RWPE1 (cell line): ENCODE measurements at places on chromosomes 12 and 14.

- DNase-seq = no peak
Measured at GRCh38 chr12:117684471-117684870, 284.3 kb downstream of the KSR2 start.

DNA sequence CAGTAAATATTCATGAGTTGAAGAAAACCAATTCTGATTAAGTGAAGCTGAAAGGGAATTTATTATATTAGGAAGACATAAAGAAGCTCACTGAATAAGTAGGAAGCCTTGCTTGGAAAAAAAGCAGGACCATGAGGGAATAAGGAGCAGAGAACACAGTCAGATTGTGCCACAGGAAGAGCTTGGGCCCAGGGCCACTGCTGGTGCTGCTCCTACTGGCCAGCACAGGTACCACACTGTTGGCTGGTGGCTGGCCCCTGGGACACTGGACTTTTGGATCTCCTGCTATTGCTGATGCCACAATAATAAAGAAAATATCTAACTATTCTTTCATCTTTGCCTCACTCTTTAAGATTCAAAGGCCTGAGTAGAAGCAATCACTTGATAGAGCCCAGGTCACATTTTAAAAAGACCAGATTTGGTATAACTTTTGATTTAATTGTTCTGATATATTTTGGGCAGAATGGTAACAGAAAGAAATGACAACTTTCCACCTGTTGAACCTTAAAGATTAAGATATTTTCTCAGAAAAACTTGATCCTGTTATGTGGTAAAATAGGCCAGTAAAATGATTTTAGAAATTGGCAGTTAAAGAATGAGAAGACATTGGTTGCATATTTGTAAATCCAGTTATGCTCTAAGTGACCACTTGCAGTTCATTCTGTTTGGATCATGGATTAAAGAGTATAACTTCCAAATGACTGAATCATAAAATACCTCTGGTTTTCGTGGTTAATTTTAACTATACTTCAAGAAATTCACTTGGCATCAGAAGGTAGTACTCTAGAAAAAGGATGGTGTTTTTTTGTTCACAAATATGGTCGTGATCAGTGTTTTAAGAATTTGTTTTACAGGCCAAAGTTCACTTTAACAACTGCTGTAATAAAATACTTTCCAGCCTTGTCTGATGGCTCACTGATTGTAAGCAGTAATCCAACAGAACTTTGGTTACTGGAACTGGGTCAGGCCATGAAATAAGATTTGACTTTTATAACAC lies 68.3 kb downstream of the DERA start:
- peak; percentile 21 for DNase-seq

- peak; percentile 94 for DNase-seq
Measured at GRCh38 chr12:108563136-108563803, 874 bp downstream of the ISCU start.

DNA sequence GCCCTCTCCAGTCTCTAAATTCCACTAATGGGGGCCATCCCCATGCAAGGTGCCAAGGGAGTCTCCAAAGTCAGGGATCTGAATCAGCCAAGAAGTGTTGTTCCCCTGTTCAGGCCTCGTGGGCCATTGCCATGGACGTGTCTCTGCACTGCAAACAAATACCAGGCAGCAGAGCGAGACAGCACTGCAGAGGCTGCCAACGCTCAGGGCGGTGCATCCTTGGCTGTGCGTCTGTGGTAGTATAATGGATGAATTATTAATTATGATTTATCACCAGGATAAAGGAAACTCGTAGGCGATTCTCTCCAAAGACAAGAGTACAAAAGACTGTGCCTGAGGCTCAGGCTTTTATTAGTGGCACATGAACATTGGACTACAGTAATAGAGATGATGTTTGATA lies 122.3 kb upstream of the NTF3 start:
- no peak for DNase-seq

DNA sequence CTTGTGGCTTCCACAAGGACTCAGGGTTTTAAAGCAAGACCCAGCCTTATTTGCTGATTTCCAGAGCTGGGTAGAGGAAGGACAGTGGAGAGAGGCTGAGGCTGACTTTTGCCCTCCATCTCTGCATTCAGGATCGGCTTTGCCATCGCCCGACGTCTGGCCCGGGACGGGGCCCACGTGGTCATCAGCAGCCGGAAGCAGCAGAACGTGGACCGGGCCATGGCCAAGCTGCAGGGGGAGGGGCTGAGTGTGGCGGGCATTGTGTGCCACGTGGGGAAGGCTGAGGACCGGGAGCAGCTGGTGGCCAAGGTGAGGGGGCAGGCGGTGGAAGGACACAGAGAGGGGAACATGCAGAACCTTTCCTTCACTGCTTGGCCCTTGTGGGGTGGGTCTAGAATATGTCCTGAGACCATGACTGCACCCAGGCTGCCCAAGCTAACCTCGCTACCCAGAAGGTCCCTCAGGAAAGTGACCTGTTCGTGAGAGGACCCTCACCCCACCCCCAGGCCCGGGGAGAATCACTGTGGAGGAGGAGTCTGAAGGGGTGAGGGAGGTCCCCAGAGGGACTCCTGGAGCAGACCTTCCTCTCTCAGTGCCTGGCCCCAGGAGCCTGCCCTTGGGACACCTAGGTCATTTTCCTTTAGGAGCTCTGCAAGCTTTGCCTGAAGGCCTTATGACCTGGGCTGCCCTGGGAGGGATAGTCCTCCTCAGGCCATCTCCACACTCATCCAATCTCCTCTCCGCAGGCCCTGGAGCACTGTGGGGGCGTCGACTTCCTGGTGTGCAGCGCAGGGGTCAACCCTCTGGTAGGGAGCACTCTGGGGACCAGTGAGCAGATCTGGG lies 3.1 kb downstream of the DHRS2 start:
- DNase-seq = no peak

GRCh38 chr12:56661979-56662638 lies 16.3 kb upstream of the ATP5F1B start:
- no peak for DNase-seq

DNA sequence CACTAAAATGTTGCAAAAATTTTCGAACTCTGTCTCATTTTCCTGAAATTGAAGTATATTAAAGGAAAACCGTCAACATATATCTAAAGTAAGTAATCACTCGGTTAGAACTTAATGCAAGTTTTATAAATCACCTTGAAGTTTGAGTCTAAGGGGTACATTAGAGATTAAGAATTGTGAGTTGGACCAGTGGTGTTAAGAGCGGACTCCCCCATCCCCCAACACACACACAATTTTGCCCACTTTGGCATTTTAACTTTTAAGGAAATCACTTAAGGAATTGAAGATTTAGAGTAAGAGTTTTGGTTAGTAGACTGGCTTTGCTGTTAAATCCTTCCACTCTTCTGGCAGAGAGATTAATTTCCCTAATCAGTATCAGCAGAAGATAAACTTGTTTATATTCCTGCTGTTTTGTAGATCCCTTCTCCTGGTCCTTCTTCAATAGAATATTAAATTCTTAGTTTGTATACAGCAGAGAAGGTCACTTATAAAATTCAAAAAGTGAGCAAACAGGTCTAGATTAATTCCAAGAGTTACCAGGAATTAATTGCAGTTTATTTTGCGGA lies 1.5 kb downstream of the HIF1A start:
- no peak for DNase-seq

DNA sequence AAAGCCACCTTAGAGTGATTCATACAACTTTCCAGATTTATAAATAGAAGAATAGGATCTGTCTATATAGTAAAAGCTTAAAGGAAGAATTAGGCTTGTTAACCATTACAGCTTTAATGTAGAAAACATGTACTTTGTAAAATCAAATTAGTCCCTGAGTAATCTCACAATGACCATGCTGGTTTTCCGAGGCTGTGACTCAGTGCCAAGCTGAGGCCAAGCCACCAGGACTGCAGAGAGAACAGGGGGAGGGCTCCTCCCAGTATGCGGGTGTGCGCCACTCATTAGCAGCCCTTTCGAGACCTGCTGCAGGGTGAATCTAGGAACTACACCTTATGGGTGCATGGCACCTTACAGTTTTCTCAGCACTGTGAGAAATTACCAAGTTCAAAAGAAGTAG lies 167.0 kb downstream of the EFCAB11 start:
- peak; percentile 20 for DNase-seq
